ENCODE measurements at places on chromosomes 7 and 10.

- no peak for DNase-seq
Measured at GRCh38 chr7:26141077-26141476, 10.9 kb upstream of the NFE2L3 start.

DNA sequence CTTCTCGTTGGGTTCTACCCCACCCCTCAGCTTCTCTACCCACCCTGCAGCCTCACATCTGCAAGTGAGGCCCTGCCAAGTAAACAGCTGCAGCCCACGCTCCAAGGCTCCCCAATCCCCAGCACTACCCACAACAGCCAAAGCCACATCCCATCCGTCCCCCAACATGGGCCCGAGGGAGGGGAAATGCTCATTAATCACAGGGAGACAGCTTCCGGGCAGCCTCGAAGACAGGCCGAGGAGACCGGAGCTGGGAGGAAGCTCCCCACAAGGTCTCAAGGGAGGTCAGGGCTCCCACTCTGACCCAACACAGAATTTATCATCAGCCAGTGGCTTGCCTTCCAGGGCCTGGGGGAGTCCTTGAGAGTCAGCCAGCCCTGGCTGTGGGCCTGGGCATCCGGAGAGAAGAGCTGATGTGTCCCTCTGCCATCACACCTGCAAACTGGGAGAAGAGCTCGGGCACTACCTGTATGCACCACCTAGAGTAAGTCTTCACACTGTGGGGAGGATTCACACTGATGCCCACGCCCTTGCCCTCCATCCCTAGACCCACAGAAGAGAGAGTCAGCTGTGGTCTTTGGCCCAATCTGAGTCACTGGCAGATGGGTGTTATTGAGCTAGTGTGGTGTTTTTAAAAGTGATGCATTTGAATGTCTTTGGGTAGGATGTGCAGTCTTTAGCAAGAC lies 115.5 kb upstream of the ZMIZ1 start:
- no peak for DNase-seq

DNA sequence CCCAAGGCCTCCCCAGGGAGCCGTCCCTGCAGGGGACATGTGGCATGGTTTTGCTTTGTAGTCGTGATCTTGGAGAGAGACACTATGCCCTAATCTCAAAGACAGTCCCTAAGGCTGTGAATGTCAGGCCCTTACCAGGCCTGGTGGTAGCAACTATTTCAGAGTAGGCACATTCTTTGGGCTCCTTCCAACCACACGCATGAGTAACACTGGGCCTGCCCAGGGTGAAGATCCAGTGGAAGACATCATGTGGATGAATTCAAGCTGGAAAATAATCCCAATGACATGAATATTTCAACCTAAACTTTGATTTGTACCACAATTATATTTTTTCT lies 39.5 kb upstream of the INSIG1 start:
- DNase-seq = no peak

- no peak for DNase-seq
Measured at GRCh38 chr7:50315739-50316671, 11.5 kb downstream of the IKZF1 start.

DNA sequence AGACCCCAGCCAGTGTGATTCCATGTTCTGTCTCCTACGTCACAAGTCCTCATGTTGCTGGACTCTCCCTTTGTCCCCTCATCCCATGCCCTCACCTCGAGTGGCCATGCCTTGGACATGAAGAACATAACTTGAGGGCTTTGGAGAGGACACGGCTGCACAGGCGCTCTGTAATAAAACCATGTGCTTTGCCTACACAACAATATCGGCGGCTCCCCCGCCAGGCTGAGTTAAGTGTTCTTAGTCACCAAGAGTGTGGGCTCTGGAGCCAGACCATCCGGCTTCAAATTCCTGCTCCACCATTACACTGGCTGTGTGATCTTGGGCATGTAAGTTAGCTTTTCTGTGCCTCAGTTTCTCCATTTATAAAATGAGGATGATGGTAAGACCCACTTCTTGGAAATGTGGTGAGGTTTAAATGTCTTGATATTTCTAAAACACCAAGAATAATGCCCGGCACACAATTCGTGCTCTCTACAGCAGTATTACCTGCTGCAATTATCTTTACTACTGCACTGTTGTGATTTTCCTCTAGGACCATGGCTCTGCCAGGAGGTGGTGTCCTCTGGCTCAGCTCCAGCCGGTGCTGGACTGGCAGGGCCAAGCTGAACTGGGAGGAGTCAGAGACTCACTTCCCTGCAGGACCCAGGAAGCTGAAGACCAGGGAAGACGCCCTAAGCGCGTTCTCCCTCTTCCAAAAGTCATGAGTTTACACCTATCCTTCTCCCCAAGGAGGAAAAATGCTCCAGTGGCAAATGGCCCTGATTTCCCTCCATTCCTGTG lies 15.7 kb downstream of the SLIT1 start:
- DNase-seq = no peak

DNA sequence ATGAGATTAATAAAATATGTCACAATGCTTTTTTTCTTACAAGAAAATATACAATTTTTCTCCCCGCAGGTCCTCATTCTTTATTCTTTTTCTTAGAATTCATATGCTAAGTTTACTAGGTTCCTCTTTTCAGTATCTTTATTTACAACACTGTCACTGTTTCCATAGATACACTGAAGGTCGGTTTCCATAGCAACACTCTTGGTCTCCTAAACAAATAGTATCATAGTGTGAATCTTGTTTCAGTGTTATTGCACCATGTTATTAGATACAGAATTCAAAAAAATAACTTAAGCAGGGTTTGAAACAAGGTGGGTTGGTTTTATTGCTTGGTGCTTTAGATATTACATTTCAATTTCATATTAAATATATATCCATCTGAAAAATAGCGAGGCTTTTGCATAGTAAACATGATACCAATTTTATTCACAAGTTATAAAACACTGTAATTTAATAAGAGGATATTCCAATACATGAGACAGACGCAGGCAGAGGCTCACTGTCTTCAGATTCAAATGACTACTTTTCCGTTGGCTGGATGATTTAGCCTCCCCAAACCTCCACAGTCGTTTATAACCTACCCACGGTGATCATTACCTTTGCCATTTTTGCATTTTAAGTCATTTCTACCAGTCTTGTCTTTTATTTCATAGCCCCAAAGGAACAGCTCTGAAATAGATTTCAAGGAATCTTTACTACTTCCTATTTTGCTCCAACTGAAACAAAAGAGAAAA lies 88.9 kb upstream of the KLF6 start:
- DNase-seq = no peak

- no peak for DNase-seq
Measured at GRCh38 chr7:121372376-121373010, 23.6 kb downstream of the FAM3C start.

DNA sequence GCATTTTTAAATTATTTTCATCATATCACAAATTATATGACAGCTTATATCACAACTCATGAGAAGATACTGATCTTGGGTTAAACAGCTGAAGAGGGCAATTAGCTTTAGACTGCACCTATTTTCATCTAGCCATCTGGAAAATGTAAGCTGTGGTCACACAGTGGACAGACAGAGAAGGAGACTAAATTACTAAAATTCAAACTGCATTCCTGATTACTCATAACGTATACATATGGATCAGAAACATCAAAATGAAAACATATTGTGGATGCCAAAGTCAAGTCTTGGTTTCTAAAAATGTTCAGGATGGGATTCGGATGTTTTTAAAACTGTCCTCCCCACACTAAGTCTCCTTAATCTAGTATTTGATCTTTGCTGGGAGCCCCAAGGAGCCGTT lies 6.6 kb downstream of the BBIP1 start:
- DNase-seq = no peak

DNA sequence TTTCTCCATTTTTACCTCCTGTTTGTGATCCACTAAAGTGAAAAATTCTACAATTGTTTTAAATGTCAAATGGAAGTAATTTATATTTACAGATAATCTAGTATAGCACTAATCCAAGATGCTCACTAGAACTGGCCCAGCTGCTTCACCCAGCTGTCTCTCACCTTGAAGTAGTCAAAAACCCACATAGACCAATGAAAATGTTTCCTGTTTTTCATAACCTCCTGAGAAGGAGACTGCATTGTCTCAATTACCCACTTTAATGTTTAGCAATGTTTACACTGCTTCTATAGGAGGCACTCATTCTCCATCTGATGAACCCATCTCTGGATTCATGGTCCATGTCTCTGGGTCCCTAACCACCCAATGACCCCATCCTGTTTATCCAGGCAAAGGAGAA lies 56.1 kb upstream of the ADO start:
- DNase-seq = no peak

GRCh38 chr7:120272701-120273475 lies at the start of gene KCND2:
Gene KCND2 (plus strand): TSS chr7:120273175.
- no peak for DNase-seq

GRCh38 chr7:8338206-8338605 lies 76.2 kb upstream of the ICA1 start:
- DNase-seq = no peak

DNA sequence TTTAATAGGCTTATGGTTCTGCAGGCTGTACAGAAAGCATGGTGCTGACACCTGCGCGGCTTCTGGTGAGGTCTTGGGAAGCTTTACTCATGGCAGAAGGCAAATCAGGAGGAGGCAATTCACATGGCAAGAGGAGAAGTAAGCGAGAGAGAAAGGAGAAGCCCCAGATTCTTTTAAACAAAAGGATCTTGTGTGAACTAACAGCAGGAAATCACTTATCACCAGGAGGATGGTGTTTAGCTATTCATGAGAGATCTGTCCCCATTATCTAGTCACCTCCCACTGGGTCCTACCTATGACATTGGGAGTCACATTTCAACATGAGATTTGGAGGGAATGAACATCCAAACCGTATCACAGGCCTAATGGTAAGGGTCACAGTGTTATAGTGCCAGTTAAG lies 678.0 kb upstream of the KCND2 start:
- no peak for DNase-seq

- peak; percentile 68 for DNase-seq
Measured at GRCh38 chr7:150631866-150632864, at the start of gene GIMAP6. Gene GIMAP6 (minus strand): TSS chr7:150632385. CDS start chr7:150630142, 2,243 bp downstream.

DNA sequence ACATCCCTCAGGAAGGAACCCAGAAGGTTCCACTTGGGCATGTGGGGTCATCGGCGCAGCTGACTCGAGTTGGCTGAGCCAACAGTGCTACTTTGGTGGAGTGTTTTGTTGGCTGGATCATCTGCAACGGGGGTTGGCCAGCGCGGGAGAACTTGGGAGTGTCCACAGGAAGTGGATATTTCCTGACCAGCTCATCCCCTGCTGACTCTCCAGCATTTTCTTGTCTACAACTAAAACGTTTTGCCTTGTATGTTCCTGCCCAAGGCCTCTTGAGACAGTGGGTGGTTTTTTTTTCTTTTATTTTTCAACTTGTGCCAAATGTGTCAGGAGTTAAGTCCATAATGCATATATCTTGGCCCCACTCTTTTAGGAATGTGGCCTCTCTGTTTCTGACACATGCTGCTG lies 208.6 kb downstream of the ZNF365 start:
- no peak for DNase-seq

GRCh38 chr7:102080434-102081243 lies 206.0 kb upstream of the SH2B2 start:
- no peak for DNase-seq

- DNase-seq = no peak
Measured at GRCh38 chr7:23474829-23475575, 4.7 kb upstream of the IGF2BP3 start.

- no peak for DNase-seq
Measured at GRCh38 chr10:86798611-86799010, 42.2 kb downstream of the BMPR1A start.

- no peak for DNase-seq
Measured at GRCh38 chr7:92778972-92779371, 57.4 kb downstream of the CDK6 start.

DNA sequence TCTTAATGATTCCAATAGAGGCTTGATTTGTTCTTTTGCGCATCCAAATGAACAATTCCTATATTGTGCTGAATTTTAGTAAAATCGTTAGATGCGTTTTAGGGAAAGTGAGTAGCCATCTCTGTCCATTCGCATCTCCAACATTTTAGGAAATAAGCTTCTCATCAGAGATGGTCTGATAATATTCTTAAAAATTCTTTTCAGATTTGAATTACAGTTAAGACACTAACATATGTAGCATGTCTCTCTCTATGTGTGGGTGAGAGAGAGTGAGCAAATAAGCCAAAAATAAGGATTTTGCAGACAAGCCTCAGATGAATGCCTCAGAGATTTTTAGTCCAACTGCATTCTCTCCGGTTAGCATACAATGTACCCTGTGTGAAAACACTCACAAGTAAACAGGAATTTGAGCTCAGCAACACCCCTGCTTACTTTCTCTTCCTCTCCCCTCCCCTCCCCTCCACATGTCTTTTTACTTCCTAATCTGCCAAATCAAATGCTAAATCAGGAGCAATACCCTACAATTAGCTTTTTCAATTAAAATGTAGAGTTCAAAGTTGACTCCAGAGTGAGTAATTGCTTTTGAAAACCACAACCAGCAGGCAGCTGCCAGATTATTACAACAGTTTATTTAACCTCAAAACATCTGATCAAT lies 354.4 kb downstream of the CRPPA start:
- DNase-seq = no peak
